ENCODE measurements at places on chromosomes 11 and 22. TPM values are rescaled to one million over a fixed set of nuclear protein-coding genes. Genes with fewer than 3 reads are reported as not detected.

DNA sequence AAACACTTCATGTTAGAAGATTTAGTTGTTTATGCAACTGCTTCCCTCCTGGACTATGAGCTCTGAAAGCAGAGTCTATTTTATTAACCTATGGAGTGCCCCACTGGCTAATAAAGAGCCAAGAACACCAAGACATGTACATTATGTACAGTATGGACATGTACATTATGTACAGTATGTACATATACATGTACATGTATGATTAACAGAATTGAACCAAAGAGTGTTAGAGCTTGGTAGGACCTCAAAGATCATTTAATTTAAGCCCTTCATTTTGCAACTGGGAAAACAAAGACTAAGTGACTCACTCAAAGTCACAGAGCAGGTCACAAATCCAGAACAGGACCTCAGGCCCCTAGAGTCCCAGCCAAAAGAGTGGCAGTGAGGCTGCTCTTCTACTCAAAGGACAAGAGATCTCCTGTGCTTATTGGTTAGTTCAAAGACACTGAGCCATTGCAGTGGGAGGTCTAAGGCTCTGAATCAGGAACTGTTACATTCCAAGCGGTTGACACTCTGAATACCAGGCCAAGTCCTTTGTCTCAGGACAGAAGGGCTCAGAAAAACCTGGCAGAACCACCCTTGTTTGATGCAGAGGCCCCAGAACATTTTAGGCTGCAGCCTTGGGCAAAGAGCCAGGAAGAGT lies 103.8 kb downstream of the FAM168A start:
- no peak for DNase-seq

GRCh38 chr11:26703411-26704191 lies 18.3 kb downstream of the SLC5A12 start:
- DNase-seq = no peak

- DNase-seq = no peak
Measured at GRCh38 chr11:57484141-57484710, 23.9 kb downstream of the RTN4RL2 start.

DNA sequence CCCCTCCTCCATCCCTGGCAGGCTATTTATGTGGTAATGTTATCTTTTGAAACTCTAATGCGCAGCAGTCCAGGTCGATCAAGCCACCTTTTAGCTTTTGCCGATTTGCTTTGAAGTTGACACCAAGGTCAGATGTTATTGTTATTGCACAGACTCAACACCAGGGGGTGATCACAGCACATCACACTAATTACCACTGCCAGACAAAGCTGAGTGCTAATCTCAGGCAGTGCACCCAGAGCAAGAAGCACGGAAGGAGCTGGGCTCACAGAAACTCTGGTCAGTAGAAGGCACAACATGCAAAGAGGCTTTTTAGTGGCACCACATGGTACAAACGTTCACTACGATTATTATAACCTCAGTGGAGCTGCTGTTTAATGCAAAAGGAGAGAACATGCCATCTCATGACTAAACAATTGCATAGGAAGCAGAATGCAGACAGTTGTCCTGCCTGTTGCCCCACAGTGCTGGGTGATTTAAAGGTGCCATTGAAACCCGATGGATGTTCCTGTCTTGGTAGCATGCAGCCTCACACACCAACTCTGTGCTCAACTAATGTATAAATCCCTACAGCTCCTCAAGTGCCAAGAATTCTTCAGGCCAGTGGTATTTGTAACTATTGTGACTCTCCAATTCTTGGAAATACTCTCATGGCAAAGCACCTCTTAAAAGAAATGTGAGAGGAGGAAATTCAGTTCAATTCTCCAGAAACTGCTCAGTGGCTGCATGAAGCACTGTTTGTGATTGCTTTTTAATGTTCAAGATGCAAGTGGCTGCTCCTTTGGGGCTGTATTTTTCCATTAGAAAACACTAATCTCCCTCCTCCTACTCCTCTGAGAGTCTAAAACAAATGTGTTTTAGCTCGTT lies 353.9 kb upstream of the DDI1 start:
- DNase-seq = peak; percentile 75

DNA sequence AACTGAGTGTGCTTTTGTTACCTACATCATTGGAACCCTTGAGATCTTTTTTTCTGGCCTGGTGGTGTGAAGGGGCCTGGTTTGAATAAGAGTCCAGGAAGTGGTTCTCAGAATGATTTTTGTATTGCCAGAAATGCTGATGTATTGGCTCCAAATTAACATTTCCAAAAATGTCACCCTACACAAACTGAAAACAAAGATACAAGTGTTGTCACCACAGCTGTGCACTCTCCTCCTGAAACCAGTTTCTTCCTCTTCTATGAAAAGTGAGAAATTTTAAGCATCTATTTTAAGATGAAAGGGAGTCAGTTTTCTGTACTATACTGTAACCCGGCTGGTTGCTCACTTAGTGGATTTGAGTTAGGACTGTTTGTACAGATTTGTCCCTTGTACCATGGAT lies 218.8 kb downstream of the PGR start:
- DNase-seq = no peak

Gene VSIG10L2
- not detected for polyA plus RNA-seq

Gene FADS3
- polyA plus RNA-seq = 49.6 TPM

Gene CCDC188
- 1.8 TPM for polyA plus RNA-seq

Gene GPHA2
- not detected for polyA plus RNA-seq

DNA sequence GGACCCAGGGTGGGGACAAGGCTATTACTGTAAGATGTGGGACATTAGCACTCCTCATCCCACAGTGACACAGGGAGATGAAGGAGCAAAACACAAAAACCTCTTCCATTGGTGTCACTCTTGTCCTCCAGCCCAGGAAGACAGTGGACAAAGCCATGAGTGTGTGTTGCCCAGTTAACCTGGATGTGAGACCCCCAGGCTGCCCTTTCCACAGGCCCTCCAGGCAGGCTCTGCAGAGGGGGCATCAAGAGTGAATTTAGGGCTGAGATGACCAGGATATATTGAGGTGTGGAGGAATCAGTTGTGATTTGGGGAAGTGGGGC lies 111.3 kb downstream of the GGTLC2 start:
- no peak for DNase-seq

GRCh38 chr11:65211293-65212105 lies 29.8 kb downstream of the CAPN1 start:
- no peak for DNase-seq

DNA sequence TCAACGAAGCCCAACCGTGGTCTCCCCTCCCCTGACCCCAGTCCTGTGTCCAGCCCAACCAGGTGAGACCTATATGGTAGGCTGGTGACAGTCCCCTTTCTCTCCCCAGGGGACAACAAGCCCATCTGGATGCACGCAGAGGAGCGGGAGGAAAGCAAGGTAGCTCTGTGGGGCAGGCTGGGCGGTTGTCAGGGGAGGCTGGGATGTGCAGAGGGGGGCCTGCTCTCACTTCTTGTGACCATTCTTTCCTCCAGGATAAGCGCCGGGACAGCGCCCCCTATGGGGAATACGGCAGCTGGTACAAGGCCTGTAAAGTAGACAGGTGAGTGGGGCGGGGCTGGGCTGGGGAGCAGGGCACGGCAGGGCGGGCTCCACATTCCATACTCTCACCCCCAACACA lies 3.5 kb upstream of the RAB1B start:
- no peak for DNase-seq

Gene TSGA10IP
- 0.32 TPM for polyA plus RNA-seq

DNA sequence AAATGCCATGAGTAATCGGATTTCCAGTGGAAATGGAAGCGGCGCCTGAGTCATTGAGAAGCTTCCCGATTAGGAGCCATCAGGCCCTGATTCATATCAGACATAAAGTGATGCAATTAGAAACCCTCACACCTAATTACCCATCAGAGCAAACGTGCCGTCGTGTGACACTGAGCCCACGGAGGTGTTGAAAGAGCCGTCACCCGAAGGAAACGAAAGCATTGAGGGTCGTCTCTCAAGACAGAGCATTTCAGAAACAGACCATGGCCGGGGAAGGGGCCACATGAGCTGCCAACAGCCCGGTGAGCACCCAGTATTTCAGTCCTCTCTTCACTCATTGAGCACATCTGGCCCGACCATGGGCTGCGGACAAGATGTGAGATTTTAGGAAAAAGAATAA lies 829.3 kb downstream of the TBC1D22A start:
- no peak for DNase-seq

DNA sequence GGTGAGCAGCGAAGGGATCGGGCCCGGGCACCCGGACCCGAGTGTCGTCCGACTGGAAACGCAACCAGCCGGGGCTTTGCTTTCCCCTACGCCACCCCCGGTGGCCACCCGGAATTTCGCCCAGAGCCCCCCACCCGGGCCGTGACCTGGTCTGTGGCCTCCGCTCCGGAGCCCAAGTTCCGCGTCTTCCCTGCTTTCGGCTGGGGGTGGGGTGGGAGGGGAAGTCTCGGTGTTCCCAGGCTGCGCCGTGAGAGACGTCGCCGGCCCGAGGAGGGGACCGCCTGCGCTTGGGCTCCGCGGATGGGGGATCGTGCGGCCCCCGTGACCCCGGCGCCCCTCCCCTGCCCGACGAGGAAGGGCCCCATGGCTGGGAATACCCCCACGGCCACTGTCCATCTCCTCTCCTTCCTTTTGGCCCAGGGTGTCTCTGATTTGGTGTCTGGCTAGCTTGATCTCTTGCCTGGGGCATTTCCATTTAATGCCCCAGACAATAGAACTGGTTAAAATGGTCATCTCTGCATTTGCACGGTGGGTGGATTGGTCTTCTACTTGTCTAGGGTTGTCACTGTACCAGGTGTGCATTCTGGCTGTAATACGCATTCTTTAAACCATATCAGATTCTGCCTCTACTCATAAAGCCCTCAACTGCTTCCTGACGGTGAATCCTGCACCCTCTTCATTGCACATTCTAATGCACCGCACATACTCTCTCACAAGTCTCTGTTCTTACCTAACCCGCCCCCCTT lies 789 bp downstream of the SIK2 start:
- peak; percentile 34 for DNase-seq

- no peak for DNase-seq
Measured at GRCh38 chr11:99142237-99142636, 121.5 kb downstream of the CNTN5 start.

DNA sequence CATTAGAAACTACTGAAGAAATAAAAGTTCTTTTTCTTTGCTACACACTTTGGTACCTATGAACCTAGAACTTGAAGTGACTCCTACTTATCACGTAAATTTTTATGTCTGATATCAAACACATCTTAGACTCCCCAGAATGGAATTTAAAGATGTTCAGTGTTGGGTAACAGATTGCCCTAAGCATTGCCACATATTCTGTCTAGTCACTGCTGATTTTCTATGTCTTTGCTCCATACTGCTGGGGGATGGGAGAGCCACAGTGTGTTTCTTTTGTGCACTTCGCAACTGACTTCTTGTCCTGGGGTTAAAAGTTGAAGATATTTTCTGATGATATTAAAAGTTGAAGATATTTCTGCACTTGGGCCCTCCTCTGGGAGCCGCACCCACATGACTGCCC lies 19.4 kb upstream of the MYO18B start:
- no peak for DNase-seq

DNA sequence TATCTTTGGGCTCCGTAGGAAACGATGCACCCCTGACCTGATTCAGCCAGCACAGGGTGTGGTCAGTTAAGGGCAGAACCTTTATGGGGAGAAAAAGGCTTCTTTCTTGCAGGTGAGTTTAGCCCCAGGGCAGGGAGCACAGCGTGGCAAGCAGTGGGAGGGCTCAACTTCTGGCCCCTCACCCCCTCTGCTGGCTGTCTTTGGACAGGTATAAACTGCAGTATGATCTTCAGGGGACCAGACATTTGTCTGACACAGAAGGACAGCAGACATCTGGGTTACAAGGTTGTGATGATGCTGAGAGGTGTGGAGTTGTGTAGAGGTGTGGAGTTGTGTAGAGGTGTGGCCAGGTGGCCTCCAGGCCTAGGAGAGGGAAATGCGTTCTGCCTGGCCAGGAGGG lies 324.0 kb upstream of the PLET1 start:
- DNase-seq = no peak

Gene MS4A3
- 1.1 TPM for polyA plus RNA-seq

GRCh38 chr22:28151151-28151816 lies 232.2 kb upstream of the PITPNB start:
- DNase-seq = no peak

Gene KRTAP5-6
- polyA plus RNA-seq = 0.49 TPM

DNA sequence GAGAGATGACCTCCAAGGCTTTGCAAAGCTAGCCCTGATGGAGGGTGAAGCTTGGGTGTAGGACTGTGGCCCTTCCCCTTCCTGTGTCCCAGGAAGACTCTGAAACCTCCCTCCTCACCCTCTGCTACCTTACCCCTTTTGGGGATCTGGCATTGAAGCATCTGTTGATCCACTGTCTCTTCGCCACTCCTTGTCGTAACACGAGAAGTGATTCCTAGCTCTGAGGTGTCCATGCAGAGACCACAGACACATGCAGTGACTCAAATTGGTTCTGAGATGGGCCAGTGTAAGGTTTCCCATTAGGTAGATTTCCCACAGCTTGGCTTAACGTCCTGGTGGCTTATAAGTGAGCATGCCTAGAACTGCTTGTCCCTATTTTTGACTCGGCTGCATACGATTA lies 101.4 kb downstream of the ZBTB16 start:
- no peak for DNase-seq

GRCh38 chr22:23773483-23774113 lies 949 bp downstream of the MMP11 start:
- no peak for DNase-seq

Gene GRAMD1B
- polyA plus RNA-seq = 11.8 TPM

DNA sequence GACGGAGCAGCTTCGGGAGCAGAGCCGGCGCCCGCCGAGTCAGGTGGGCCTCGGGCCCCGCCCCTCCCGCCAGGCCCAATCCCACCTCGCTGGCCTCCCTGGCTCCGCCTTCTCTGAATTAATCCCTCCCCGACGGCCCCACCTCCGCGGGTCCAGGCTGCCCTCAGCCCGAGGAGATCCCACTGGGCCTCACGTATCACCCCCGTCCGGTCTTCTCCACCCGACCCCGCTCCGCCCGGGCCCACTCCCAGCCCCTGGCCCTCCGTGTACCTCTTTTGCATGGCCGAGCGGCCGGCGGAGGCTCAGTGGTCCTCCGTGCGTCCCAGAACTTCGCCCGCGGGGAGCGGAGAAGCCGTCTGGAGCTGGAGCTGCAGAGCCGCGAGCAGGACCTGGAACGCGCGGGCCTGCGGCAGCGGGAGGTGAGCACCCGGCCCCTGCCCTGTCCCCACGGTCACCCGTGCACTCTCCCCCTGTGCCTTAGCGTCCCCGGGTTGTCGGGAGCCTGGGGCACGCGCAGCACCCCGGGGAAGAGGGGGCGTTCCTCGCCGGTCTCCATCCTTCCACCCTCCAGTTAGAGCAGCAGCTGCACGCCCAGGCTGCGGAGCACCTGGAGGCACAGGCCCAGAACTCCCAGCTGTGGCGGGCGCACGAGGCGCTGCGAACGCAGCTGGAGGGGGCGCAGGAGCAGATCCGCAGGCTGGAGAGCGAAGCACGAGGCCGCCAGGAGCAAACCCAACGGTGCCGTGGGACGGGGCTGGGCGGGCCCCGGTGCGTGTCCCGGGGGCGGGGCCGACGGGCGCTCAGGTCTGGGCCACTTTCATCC lies 2.2 kb upstream of the CD151 start:
- peak; percentile 75 for DNase-seq

- no peak for DNase-seq
Measured at GRCh38 chr11:11681536-11681935, 59.7 kb upstream of the GALNT18 start.
